ENCODE measurements at places on chromosomes 1 and 21.

DNA sequence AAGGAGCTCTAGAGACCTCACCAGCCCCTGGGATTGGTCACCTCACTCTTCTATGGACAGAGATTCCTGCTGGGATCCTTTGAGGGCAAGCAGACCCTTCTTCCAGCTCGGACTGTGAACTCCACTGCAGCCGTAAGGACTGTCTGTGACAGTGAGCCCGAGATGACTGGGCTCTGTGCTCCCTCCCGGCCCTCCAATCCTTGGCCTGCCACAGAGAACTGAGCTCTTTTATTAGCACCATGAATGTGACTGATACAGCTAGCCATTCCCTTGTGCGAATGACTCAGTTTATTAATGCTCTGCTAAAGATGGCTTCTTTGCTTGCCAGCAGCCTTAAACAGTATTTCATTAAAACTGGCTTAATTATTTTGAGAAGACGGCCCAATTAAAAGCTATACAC lies 194.6 kb upstream of the LMO4 start:
- no peak for DNase-seq

DNA sequence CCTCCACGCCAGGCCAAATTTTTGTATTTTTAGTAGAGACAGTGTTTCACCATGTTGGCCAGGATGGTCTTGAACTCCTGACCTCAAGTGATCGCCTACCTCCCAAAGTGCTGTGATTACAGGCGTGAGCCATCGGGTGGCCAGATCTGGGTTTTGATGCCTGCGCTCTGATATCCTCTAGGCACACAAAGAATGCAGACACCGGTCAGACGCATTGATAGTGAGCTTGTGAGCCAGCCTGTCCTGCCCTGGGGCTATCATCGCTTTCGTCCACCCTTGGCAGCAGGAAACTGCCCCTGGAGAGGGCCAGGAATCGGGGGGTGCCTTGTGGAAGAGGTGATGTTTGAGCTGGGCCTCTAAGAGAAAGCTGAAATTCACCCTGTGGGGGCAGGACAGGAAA lies 4.0 kb downstream of the FBLIM1 start:
- DNase-seq = no peak

- DNase-seq = peak; percentile 36
These were observed 45.5 kb downstream of the GIPC2 start for GRCh38 chr1:78091215-78091813.

GRCh38 chr1:7683521-7683920 lies 87.6 kb upstream of the VAMP3 start:
- no peak for DNase-seq

DNA sequence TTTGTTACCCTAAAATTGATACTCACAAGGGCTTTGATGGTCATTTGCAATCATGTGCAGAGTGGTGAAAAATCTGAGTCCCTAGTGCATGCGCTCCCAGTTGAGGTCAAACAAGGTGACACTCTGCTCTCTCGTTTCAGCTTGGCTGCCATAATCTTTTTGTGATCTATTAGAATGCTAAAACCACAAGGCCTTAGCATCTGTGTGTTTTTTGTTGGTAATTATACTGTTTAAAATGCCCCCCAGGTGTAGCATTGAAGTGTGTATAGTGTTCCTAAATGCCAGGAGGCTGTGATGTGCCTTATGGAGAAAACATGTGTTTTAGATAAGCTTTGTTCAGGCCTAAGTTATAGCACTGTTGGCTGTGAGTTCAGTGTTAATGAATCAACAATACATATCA lies 89.3 kb downstream of the PLD5 start:
- no peak for DNase-seq

DNA sequence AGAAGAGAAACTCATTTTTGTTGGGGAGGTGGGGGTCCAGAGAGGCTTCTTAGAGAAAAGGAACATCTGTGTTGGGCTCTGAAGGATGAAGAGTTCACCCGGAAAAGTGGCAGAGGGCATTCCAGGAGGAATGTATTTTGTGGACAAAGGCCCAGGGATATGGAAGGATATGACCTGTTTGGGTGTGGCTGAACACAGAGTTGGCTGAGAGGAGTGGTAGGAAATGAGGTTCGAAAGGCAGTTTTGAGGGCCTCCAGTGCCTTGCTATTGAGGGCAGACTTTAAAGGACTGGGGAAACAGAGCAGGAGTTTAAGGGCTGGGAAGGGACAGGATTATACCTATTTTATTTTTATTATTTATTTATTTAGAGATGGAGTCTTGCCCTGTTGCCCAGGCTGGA lies 27.3 kb upstream of the WASF2 start:
- DNase-seq = no peak

DNA sequence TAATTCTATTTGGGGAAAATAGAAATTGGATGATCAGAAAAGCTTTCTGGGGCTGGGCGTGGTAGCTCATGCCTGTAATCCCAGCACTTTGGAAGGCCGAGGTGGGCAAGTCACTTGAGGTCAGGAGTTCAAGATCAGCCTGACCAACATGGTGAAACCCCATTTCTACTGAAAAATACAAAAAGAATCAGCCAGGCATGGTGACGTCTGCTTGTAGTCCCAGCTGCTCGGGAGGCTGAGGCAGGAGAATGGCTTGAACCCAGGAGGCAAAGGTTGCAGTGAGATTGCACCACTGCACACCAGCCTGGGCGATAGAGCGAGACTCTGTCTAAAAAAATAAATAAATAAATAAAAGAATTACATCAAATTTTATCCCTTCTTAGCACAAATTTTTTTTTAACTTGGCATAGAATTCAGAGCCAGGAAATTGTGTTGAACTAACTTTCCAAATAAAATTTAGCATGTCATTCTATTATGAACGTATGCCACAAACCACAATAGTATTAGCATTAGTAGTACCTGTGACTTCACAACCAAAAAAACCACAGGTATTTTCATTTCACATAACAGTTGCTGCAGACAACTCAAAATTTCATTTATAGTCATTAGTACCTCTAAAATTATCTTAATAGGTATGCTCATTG lies 4.5 kb upstream of the ANKRD13C start:
- no peak for DNase-seq

- DNase-seq = no peak
These were observed 16.7 kb downstream of the MACF1 start for GRCh38 chr1:39220891-39221870.
